ENCODE measurements at places on chromosomes 5 and 9. TPM values are rescaled to one million over a fixed set of nuclear protein-coding genes. Genes with fewer than 3 reads are reported as not detected.

DNA sequence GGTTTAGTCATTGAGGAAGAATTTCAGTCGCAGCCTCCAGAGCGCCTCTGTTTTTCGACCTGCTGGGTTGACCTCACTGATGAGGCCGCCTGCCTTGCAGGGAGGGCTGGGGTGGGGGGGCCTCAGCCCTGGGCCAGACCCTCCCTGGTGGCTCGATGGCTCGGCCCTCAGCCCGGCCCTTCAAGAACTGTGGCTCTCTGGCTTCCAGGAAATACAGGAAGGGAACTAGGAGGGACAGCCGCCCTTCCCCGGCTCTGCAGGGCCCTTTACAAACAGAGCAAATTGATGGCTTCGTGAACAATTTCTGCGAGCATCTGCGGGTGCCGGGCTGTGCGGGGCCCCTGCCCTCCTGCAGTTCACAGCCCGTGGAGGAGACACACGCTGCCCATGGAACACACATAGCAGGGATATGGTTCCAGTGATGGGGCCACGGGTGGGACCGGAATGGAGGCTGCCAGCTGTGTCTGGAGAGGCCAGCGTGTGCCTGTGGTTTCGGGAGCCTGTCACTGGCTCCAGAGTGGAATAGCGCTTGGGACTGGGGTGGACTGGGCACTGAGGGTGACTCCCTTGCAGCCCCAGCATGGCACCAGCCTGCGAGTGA lies 39.6 kb downstream of the COL5A1 start:
- H3K36me3 ChIP-seq = no peaks in the 10 kb centered on the region
- H3K27me3 ChIP-seq = no peaks in the 10 kb centered on the region
- no peak overlapping the region for H3K4me3 ChIP-seq
- no peak for DNase-seq
- no peaks in the 10 kb centered on the region for H3K4me1 ChIP-seq
- H3K27ac ChIP-seq = no peak overlapping the region

The NME5 gene
- total RNA-seq = not detected

DNA sequence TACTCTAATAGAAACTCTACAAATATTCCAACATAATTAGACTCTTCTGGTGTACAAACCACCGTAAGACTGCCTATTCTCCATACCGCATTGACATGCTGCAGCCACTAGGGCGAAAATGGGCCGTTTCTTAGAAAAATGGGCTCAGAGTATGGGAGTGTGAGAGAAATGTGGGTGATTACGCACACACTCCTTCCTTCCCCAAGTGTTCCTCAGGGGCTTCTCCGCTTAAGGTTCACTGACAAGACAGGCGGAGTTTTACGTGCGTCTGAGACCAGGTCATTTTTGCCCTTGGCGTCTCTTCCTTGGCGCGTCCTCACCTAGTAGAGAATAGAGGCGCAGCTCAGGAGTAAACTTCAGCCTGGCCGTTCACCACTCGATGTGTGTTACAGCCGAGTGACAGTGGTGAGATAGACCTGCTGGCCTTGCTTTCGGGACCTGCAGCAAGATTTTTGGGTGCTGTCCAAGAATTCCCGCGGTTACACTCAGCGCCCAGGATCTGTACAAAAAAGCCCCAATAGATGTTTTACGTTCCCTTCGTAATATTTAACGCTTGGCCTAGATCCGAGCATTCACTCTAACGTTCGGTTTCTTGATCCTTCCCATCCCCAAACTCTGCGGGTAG lies 1.8 kb upstream of the NTRK2 start:
- peaks cover 63% of the 10 kb centered on the region for H3K27me3 ChIP-seq
- H3K4me3 ChIP-seq = no peak overlapping the region
- no peaks in the 10 kb centered on the region for H3K36me3 ChIP-seq

DNA sequence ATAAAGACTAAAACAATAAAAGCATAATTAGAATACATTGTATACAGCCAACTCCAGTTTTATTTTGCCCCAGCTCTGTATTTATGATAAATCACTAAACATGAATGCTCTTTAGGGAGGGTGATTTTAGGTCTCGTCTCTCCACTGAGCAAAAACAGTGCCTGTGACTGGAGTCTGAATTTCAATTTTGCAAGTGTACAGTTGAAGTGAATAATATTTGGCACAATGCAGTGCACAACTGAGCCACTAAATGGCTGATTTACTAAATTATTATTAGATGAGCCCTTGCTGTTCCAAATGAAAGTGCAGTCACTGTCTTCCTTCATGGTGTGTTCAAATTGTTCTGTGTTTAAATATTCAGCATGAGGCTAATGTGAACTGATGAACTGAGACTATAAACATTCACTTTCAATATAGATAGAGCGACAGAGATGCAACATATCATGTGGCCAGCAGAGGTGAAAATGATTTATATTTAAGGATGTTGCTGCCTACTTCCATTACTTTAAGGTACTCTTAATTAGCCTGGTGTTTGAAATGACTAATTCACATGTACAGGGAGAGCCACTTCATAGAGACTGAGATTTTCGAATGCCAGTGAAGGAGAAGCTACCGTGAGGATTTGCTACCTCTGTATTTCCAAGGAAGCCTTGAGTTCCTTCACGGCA lies 375.1 kb downstream of the EBF1 start:
- no peaks in the 10 kb centered on the region for H3K36me3 ChIP-seq
- H3K27me3 ChIP-seq = no peaks in the 10 kb centered on the region
- H3K4me1 ChIP-seq = no peaks in the 10 kb centered on the region
- no peak overlapping the region for H3K4me3 ChIP-seq
- H3K27ac ChIP-seq = no peak overlapping the region

The PRSS3 gene
- total RNA-seq = not detected

- no peak for DNase-seq
- no peak overlapping the region for H3K4me3 ChIP-seq
- H3K27ac ChIP-seq = no peak overlapping the region
- H3K27me3 ChIP-seq = peaks cover 11% of the 10 kb centered on the region
- H3K36me3 ChIP-seq = no peaks in the 10 kb centered on the region
- H3K4me1 ChIP-seq = no peaks in the 10 kb centered on the region
These were observed 96.2 kb downstream of the ARHGEF28 start for GRCh38 chr5:73722231-73722630.

DNA sequence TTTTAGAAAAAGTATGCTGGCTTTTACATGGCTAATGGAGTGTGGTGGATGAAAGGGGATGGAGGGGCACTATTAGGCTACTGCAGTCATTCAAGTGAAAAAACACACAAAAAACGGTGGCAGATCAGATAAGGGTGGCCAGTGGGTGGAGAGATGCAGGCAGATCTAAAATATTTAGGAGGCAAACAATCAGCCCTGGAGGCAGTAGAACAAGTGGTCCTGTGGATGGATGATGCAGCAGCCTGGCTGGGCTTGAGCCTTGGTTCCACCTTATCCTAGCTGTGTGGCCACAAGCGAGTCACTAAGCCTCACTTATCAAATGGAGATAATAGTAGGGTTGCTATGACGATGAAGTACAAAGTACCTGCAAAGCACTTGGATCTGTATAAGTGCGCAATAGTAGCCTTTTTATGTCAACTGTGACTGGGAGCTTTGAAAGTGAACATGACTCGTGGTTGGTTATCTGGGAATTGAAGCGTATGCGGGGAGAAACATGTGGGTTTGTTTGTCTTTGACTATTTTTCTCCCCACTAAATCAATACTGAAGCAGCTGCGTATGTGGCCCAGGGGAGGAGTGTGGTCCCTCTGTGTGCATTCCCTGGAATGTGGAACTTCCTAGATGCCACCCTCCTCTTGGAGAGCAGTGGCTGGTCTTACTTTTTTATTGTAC lies 20.2 kb downstream of the NSG2 start:
- H3K27me3 ChIP-seq = peaks cover 5% of the 10 kb centered on the region
- H3K27ac ChIP-seq = no peak overlapping the region
- no peak for DNase-seq
- no peaks in the 10 kb centered on the region for H3K4me1 ChIP-seq
- H3K4me3 ChIP-seq = no peak overlapping the region
- H3K36me3 ChIP-seq = no peaks in the 10 kb centered on the region

- no peak for DNase-seq
- H3K27me3 ChIP-seq = peaks cover 5% of the 10 kb centered on the region
- H3K27ac ChIP-seq = no peak overlapping the region
- H3K36me3 ChIP-seq = no peaks in the 10 kb centered on the region
- no peak overlapping the region for H3K4me3 ChIP-seq
- H3K4me1 ChIP-seq = no peaks in the 10 kb centered on the region
These were observed 5.0 kb downstream of the GRXCR2 start for GRCh38 chr5:145867806-145868205.

The CLTA gene
- 161 TPM for total RNA-seq

The TOR2A gene
- total RNA-seq = 20.2 TPM

GRCh38 chr9:97562542-97562941 lies 61.1 kb downstream of the TMOD1 start:
- no peak overlapping the region for H3K27ac ChIP-seq
- no peak overlapping the region for H3K4me3 ChIP-seq
- H3K4me1 ChIP-seq = peaks cover 9% of the 10 kb centered on the region
- H3K27me3 ChIP-seq = peaks cover 17% of the 10 kb centered on the region
- H3K36me3 ChIP-seq = no peaks in the 10 kb centered on the region

- no peak overlapping the region for H3K27ac ChIP-seq
- peaks cover 14% of the 10 kb centered on the region for H3K27me3 ChIP-seq
- no peaks in the 10 kb centered on the region for H3K36me3 ChIP-seq
- DNase-seq = no peak
- H3K4me1 ChIP-seq = no peaks in the 10 kb centered on the region
These were observed 127.4 kb upstream of the TMEM161B start for GRCh38 chr5:88396000-88396535.

The TMEM215 gene
- not detected for total RNA-seq

The SUB1 gene
- total RNA-seq = 404 TPM

DNA sequence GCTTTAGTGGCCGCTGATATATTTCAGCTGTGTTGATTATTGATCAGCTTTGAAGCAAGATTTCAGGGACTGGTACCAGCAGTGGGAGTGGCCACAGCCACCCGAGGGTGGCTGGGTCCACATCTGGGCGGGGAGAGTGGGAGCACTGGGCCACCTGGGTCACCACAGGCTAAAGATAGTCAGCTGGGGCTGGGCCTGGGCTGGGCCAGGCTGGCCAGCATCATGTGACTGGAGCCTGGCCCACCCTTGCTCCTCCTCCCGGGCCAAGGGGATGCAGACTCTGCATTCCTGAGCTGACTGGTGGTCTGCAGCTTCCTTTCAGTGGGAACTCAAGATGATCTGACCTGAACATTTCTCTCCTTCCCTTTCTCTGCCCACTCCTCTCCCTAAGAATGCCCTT lies 27.1 kb downstream of the LARP1 start:
- H3K4me3 ChIP-seq = no peak overlapping the region
- no peaks in the 10 kb centered on the region for H3K27me3 ChIP-seq
- H3K4me1 ChIP-seq = peaks cover 41% of the 10 kb centered on the region
- no peak overlapping the region for H3K27ac ChIP-seq
- no peak for DNase-seq

- H3K27ac ChIP-seq = no peak overlapping the region
- no peak for DNase-seq
- H3K4me3 ChIP-seq = no peak overlapping the region
- no peaks in the 10 kb centered on the region for H3K36me3 ChIP-seq
- H3K4me1 ChIP-seq = peaks cover 2% of the 10 kb centered on the region
- no peaks in the 10 kb centered on the region for H3K27me3 ChIP-seq
These were observed 276.0 kb upstream of the RGMB start for GRCh38 chr5:98497418-98497817.

DNA sequence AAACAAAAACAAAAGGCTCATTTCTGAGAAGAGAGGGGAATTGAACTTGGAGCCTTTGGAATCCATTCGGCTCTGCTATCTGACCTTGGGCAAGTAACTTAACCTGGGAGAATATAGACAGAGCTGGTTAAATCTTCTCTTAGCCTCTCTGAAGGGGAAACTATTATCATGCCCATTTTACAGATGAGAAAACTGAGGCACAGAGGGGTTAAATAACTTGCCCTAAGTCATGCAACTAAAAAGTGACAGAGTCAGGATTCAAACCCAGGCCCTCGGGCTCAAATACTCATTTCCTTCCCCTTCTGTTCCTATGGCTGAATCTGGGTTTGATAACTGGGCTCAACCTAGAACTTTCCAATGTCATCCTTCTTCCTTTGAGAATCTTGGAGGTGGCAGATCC lies 291.3 kb upstream of the MSX2 start:
- no peak overlapping the region for H3K4me3 ChIP-seq
- no peaks in the 10 kb centered on the region for H3K27me3 ChIP-seq
- DNase-seq = no peak
- H3K4me1 ChIP-seq = no peaks in the 10 kb centered on the region

DNA sequence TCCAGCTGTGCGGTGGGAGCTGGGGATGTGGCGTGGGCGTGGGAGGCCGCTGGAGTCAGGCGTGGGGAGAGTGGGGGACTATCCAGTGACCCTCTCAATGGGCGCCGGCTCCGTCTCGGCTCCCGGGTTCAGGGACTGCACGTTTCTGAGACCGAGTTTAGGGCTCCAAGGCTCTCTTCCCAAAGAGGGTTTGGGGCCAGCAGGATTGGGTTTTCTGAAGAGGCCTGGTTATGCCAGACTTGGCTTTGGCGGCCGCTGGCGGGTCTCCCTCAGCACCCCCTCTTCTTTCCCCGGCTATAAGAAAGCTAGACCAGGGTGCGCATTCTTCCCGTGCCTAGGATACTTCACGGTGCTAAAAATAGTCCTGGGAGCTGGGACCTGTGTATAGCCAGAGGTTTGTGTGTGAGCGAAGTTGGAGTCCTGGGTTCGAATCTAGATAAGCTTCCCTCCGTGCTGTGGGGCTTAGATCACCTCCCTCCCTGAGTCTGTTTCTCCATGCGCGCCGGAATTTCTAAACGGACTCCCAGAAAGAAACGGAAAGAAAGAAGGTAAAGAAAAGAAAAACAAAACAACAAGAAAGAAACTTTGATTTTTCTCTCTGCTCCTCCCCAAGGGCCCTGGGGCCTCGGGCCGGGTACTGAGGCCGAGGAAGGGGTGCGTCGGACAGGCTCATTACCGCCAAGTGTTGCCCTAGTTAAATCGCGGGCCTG lies 5.0 kb downstream of the HAND1 start:
- no peak overlapping the region for H3K4me3 ChIP-seq
- peaks cover 5% of the 10 kb centered on the region for H3K36me3 ChIP-seq
- H3K27me3 ChIP-seq = peaks cover 77% of the 10 kb centered on the region
- no peak for DNase-seq
- peaks cover 16% of the 10 kb centered on the region for H3K4me1 ChIP-seq

The PNPLA7 gene
- total RNA-seq = 1.6 TPM

DNA sequence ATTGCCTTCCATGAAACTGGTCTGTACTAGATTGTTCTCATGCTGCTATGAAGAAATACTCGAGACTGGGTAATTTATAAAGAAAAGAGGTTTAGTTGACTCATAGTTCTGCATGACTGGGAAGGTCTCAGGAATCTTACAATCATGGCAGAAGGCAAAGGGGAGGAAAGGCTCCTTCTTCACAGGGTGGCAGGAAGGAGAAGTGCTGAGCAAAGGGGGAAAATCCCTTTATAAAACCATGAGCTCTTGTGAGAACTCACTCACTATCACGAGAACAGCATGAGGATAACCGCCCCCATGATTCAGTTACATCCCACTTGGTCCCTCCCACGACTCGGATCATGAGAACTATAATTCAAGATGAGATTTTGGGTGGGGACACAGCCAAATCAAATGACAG lies 163.2 kb downstream of the RFK start:
- H3K36me3 ChIP-seq = no peaks in the 10 kb centered on the region
- no peak overlapping the region for H3K4me3 ChIP-seq
- DNase-seq = no peak
- no peaks in the 10 kb centered on the region for H3K27me3 ChIP-seq

DNA sequence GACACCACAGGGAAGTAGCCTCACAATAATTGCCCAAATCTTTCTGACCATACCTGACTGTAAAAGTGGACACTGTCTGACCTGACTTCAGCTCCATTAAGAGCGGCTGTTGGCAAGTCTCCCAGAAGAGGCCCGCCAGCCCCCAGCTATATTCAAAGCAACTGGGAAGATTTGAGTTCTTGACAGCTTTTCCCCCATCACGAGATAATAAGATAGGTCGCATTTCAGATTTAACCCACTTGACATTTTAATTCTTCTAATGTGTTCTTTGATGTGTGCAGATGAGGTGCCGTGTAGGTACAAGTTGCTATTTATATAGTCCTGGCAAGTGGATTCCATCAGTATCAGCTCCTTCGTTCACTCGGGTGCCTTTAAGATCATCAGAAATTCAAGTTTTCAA lies 345.7 kb downstream of the DRD1 start:
- H3K4me3 ChIP-seq = no peak overlapping the region
- H3K4me1 ChIP-seq = no peaks in the 10 kb centered on the region
- no peaks in the 10 kb centered on the region for H3K36me3 ChIP-seq

All from activated T-helper 2 cell treated with anti-CD3 and anti-CD28 coated beads, Interferon-gamma antibody, Interleukin-2, Interleukin-4, amounts not matched to agents 10 μg/mL and 5 μg/mL and 100 μg/mL, durations not matched to agents 14 hours and 24 hours and 36 hours (primary cell).